Fibroblast of skin of abdomen (primary cell): ENCODE measurements at places on chromosomes 11 and 22.

DNA sequence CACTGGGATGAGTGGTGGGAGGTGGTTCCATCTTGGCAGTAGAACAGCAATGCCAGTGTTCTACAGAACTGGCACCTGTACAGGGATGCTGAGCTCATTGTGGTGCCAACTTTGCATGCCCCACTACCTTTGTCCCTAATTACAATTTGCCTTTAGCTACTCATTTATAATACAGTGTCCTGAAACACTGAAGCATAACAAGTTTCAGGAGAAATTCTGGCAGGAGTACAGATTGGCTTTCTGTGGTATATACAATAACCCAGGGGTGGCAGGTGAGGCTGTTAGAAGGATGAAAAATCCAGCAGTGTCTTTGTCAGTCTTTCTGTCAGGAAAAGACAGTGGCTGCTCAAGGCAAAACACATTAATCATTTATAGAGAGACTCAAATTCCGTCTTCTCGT is 240.3 kb downstream of the FAM76B start:
- no peak for DNase-seq

DNA sequence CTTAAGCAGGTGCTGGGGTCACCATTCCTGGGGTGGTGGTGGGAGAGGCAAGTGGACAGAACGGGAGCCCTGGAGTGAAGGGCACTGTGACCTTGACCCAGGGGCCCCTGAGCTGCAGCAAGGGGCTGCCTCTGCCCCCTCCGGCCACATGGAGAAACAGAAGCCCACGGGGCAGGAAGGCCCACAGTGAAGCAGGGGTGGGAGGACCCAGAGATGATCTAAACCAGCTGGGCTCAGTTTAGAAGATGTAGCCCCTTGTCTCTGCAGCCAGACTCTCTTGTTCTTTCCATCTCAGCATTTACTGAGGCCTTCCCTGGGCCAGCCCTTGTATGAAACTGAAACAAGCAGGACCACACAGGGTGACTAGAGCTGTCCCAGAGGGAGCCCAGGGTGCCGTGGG is 30.5 kb downstream of the WNT11 start:
- DNase-seq: no peak

- DNase-seq: no peak
Measured at GRCh38 chr22:30270832-30271231, 4.2 kb upstream of the OSM start.

GRCh38 chr22:16783930-16784354 is 41.3 kb downstream of the XKR3 start:
- no peak for DNase-seq

DNA sequence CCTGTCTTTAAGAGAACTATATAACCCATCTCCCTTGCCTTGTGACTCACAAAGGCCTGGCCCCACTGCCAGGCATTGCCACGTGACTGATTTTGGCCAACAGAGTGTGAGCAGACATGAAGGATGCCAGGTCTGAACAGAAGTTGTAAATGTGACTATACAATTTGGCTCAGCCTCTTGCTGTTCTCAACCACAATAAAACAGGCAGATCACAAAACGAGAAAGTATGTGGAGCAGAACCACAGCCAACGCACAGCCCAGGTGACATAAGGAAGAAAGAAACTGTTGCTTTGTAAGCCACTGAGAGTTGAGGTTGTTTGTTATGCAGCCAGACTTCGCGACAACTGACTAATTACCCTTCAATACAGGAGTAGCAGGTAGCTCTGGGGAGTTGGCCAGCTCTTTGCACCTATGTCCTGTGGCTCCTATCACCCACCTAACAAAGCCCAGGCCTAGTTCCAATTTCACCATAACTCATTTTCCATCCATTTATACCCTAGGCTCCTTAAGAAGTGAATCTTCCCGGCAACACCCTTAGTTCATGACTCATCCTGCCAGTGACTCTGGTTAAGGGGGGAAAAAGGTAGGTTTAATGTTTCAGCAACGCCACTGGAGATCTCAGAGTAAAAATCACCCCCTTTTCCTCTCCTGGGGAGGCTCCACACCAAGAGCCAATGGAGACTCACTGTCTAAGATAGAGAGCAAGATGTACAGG is 53.7 kb downstream of the GALNT18 start:
- no peak for DNase-seq

DNA sequence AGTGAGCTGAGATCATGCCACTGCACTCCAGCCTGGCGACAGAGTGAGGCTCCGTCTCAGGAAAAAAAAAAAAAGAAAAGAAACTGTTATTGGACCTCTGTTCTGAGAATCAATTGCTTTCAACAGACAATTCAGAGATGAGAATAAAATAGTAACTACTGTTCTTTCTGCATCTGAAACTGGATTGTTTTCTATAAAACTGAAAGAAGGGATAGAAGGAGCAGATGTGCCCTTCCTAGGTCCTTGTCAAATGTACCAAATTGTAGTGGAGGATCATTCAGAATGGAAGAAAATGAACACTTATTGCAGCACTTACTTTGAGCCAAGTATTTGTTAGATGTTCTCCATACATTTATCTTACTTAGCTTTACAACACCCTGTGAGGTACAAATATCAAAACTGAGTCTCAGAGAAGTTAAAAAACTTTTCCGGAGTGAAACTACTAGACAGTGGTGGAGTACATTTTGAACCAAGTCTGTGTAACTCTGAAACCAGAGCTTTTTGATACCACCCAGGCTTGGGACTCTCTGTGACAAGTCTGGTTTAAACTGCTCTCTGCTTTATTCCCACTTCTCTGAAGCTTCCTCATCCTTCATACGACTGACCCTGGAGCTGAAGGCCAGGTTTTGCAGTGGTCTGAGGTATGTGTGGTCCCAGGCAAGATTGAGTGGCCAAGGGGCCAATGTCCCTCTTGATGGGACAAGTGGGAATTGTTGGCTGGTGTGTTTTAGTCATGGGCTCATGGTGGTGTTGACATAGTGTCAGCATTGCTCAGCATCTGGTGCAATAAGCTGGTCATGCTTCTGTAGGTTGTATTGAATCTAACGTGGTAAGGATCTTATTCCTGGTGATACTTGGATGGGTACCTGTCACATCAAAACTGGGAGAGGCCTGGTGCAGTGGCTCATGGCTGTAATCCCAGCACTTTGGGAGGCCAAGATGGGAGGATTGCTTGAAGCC is 48.2 kb upstream of the CCDC134 start:
- DNase-seq: no peak

DNA sequence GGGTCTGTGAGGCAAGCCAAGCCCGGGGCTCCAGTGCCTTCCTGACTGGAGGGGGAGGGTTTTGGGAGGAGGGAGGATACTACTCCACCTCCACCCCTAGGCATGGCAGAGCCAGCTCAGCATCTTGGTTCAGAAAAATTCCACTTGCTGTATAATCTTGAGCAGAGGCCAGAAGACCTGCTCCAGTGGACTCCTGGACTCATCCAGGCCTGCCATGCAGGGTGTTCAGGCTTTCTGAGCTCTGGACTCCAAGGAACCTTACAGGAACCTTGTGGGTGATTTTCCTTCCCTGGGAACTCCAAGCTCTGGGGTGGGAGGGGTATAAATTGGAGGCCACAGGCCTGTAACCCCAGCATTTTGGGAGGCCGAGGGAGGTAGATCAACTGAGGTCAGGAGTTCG is 9.4 kb downstream of the CSDC2 start:
- no peak for DNase-seq

GRCh38 chr11:126122863-126123262 is 60.2 kb upstream of the CDON start:
- DNase-seq: peak; percentile 70
